ENCODE measurements at places on chromosomes 5 and 9.

DNA sequence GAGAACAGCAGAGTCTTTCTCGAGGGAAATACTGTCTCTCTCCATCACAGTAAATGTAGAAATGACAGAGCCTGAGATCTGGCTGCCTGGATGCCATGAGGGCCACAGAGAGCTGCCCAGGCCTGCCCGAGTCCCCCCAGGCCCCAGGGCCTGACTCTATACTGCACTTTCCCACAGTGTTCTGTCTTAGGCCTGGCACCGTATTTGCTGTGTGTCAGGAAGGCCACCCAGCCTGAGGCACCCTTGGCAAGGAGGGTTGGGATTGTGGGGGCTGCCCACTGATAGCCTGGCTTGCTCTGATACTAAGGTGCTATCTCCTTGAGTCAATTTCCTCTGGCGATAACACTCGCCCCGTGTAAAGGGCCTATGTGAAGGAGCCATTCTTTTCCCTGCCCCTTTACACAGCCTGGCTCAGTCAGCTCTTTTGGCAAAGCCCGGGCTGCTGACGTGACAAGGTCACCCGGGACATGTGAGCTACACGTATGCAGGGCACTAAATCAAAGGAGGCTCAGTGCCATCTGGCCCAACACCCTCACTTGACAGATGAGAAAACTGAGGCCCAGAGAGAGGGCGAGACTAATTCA, 630.1 kb upstream of the KLF4 start:
- no peak for DNase-seq

DNA sequence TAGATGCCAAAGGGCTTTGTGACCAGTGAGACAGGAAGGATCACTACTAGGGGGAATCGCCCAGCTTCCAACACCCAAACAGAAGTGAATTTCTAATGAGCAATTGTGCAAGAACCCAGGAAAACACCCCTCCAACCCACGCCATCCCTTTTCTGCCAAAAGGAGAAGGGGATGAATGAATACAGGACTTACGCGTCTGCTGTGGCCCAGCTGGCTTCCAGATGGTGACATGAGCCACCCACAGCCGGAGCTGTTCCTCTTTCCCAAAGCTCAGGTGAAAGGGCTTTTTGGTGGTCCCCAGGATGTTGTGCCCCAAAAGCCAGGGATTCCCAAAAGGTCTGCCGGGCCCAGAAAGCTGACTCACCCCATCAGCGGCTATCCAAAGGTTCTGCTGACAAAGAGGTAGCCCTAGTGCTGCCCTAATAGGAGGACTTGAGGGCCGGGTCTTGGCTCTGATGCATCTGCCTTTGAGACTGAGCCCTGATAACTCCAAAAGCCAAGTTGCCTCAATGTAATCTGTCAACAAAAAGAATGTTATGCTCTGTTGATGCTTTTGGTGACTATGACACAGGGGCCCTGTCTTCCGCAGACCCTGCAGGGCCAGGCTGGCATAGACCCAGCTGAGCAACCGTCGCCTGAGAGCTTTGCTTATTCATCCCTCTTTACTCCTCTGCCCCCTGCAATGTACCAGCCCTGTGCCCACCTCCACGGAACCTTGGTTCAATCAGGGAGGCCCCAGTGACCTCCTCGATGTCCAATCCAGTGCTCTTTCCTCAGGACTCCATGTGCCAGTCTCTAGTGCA, 14.5 kb downstream of the GSN start:
- no peak for DNase-seq

- no peak for DNase-seq
These were observed 98.1 kb upstream of the CCDC112 start for GRCh38 chr5:115394531-115394930.

DNA sequence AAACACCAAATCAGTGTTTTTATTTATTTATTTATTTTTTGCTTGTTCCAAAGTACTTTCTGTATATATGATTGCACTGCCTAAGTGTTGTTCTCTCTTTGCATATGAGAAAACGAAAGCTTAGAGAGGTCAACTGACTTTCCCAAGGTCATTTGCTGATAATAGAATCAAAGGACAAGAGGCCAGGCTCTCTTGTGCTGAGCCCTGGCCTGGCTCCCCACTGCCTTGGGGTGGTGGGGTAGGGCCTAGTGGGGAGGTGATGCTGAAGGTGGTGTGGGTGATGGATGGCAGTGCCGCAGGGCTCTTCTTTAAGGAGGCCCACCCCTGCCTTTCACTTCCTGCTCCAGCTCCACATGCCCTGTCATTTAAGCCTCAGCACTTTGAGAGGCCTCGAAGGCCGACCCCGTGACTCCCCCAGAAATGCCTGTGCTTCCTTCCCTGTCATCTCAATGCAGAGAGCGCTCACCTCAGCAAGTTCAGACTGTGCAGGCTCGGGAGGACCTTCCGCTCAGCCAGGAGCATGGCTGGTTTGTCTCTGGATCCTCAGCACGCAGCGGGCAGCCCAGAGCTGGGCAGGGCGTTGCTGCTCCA, 59.5 kb downstream of the SMIM23 start:
- no peak for DNase-seq

- no peak for DNase-seq
These were observed 166.4 kb upstream of the MVB12B start for GRCh38 chr9:126160067-126160853.

DNA sequence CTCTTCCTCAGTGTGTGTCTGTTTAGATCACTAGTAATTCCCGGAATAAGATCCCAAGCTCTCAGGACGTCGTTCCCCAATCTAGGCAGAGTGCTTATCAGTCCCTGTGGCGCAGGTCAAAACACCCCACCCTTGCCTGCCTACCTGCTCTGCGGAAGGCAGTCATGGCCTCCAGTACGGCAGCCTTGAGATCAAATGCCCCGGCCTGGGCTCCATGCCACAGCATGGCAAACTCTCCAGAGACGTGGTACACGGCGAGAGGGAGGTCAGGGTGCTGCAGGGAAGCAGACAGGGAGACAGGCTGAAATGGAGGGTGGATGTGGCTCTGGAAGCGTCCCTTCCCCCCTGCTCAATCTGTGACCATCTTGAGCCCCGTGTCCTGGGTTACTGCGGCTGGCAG, 12.0 kb upstream of the HDHD3 start:
- DNase-seq: no peak

- no peak for DNase-seq
These were observed 147.4 kb downstream of the ACTBL2 start for GRCh38 chr5:57335092-57335660.

GRCh38 chr9:92547356-92547755, 11.6 kb upstream of the ECM2 start:
- DNase-seq: no peak

DNA sequence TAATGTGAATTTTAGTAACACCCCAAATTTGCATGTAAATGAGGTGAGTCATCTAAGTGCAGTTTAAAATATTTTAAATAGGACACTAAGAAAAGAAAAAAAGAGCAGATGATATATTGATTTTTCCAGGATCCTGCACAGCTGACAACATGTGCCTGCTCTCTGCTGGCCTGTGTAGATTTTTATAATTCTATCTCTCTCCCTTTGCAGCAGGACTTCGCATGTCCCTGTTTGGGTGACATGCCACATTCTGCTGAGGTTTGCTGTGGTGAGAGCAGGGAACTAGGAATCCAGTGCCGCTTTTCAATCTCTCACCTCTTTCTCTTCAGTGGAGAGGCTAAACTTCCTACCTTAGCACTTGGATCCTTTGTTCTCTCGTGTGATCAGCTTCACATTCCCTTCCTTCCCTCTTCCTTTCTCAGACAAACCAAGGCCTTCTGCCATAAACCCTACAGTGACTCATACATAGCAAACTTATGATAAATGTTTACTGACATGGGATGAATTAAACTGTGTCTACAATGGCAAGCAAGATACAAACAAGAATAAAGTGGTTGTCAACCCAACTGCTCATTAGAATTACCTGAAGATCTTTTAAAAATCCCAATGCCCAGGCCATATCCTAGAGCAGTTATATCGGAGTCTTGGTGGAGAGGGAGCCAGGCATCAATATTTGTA, 198.8 kb upstream of the EFNA5 start:
- DNase-seq: no peak

- peak; percentile 4 for DNase-seq
These were observed 1.4 kb downstream of the EFNA5 start for GRCh38 chr5:107669096-107670031.

GRCh38 chr9:99565203-99565602, 256.5 kb upstream of the NR4A3 start:
- no peak for DNase-seq

DNA sequence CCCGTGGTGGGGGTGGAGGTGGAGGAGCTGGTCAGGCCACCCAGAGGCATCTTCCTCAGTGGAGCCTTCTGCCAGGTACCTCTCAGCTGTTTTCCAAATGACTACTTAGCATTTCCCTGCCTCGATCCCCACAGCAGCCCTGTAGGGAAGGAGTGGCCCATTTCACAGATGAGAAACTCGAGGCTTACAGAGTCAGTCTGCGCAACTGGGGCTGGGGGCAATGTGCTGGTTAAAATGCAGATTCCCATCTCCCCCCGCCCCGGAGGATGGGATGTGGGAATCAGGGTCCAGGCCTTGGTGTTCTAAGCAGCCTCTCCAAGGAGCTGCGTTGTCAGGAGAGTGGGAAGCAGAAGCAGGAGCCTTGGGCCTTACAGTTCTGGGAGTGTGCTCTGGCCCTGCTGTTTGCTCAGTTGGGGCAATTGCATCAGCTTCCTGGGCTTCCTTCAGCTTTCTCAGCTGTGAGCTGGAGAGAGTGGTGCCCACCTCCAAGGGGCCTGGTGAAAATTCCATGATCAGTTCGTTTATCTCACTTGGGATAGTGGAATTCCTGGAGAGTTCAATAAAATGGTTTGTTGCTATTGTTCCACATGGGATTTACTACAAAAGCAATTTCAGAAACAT, 19.4 kb downstream of the ERGIC1 start:
- no peak for DNase-seq

DNA sequence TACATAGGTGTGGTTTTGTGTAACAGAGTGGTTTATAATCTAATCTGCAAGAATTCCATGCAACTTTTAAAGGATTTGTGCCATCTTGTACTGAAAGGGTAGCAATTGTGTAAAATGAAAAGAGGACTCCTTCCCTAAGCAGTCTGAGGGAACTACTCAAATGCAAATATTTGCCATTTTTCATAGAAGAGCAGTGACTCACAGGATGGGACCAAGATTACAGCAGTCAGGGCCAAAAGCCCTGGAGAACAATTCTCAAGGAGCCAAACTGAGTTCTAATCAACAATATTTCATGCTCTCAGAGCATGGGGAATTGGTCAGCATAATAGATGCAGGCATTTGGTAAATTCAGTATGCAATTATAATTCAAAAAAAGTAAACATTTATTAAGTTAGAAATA, 495.8 kb downstream of the CHSY3 start:
- no peak for DNase-seq

GRCh38 chr9:32339424-32339823, 45.0 kb upstream of the ACO1 start:
- no peak for DNase-seq

GRCh38 chr5:105687493-105687892, 1983.2 kb downstream of the EFNA5 start:
- no peak for DNase-seq

GRCh38 chr5:95845391-95845790, 22.9 kb upstream of the GLRX start:
- no peak for DNase-seq

DNA sequence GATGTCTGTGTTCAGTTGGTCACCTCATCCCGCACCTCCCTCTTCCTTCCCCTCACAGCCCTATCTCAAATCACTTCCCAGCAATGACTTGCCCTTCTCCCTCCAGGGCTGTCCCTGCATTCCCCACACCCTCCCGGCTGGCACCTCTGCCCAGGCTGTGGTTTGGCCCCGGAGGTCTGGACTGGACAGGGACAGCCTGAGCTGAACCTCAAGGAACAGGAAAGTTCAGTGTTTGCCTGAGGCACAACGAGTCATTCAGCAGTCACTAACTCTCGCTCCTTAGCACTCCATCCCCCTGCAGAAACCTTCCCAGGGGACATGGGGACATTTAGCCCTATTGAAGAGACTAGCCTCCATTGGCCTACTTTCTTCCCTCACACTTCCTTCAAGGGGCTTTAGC, 58.3 kb upstream of the MAP3K1 start:
- DNase-seq: no peak

DNA sequence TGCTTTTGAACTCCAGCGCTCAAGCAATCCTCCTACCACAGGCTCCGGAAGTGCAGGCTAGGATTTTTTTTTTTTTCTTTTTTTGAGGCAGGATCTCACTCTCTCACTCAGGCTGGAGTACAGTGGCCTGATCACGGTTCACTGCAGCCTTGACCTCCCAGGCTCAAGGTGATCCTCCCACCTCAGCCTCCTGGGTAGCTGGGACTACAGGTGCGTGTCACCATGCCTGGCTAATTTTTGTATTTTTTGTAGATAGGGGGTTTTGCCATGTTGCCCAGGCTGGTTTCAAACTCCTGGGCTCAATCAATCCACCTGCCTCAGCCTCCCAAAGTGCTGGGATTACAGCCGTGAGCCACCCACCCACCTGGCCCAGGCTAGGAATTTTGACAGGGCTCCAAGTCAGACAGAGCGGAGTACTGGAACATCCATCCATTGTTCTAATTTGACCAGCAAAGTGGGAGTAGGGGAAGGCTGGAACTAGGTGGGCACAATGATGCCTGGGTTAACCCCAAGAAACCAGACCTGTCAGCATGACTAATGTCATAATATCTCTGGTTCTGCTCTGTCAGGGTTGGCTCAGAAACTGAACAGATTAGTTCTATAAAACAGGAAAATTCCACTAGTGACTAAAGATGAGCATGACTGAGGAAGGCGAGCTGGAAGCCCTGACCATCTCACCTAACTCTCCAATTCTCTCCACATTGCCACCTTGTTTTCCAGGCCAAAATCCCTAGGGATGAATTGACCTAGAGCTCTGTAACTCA, 9.2 kb downstream of the ZBTB5 start:
- no peak for DNase-seq

DNA sequence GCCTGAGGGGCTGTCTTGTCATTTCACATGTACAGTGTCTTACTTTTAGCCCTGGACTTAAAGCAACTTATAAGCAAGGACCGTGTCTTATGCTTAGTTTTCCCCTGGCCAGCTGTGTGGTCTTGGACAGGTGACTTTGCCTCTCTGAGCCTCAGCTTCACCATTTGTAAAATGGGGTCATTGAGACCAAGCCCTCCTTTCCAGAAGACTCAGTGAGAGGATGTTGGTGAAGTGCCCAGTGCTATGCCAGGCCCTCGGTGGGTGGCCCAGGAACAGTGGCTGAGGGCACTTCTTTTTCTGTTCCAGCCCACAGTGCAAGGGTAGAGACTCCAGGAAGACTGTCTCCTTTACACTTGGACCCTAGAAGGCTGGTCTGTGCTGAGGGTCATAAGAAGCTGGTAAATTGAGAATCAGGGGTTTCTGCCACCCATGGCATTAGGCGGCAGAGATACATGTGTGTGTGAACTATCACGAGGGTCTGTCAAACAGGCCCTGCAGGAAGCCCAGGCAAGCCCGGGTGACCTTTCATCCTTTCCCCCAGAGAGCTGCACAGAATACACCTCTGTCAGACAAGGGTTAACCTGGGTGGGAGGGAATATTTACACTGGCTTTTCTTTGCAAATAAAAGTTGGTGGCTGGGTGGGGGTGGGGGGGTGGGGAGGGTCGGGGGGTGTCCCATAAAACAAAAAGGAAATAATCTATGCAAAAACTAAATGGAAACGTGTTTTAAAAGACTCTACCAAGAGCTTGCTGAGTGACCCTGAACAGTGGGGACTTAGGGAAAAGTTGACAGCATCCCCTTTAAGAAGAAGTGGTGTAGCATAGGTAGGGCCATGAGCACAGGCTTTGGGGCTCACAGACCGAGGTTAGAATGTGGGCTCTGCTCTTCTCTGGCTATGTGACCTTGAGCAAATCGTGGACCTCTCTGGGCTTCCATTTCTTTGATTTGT, 20.4 kb upstream of the KIF12 start:
- DNase-seq: no peak
